Stimulated activated naive CD8-positive, alpha-beta T cell treated with anti-CD3 and anti-CD28 coated beads, Interleukin-15, Interleukin-2, amounts not matched to agents 100 U/mL and 50 U/mL, for 24 hours (primary cell): ENCODE measurements at places on chromosomes 2 and 18.
A peak's percentile ranks its signal among the peaks of the same experiment; 100 is the strongest.

DNA sequence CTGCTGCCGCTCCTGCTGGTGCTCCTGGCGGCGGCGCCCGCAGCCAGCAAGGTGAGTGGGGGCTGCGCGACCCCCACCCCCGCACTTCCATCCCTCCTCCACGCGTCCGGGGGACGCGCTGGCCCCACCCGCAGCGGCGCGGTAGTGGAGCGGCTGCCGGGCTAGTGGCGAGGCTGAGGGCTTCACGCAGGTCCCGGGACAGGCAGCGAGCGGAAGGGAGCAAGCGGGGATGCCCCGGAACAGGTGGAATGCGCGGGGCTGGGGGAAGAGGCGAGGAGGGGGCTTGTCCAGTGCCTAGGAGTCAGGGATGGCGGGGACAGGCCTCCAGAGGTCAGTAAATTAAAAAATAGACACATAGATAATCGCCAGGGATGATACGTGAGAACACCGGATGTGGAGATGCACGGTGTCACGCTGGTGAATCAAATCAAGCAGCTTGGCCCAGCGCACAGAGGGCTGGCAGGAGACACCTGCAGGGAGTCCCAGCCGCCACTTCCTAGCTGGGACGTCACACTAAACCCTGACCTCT lies 403 bp downstream of the COL4A3 start:
- DNase-seq: peak; percentile 14

DNA sequence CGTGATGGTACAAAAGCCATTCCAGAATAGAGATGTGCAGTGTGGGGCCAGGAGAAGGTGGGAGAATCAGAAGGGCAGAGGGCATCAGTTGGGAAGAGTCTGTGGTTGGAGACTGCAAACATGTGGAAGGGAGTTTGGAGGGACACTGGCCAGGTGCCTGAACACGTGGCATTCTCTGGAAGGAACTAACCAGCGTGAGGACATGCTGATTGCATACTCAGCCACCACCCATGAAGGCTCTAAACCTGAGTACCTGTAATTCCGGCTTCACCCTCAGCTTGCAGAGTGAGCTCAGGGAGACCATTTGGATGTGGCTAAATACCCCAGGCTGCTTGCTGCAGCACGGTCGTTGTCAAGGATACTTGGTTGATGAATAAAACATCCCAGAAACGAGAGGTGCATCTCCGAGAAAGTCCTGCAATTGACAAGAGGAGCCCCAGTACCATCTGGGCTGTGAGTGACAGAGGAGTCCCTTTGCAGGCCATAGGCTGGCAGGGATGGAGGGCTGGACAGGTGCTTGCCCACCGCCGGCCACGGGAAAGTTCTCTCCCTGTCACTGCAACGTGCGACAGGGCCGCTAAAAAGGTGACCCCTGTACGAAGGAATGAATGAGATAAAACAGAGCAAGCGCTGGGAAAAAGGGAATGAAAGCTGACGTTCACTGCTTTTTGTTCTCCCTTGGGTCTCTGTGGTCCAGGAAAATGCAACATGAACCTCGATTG lies 5.0 kb downstream of the ACKR3 start:
- no peak for DNase-seq

- DNase-seq: no peak
Observed at GRCh38 chr2:104758199-104758620, 95.7 kb upstream of the POU3F3 start.

DNA sequence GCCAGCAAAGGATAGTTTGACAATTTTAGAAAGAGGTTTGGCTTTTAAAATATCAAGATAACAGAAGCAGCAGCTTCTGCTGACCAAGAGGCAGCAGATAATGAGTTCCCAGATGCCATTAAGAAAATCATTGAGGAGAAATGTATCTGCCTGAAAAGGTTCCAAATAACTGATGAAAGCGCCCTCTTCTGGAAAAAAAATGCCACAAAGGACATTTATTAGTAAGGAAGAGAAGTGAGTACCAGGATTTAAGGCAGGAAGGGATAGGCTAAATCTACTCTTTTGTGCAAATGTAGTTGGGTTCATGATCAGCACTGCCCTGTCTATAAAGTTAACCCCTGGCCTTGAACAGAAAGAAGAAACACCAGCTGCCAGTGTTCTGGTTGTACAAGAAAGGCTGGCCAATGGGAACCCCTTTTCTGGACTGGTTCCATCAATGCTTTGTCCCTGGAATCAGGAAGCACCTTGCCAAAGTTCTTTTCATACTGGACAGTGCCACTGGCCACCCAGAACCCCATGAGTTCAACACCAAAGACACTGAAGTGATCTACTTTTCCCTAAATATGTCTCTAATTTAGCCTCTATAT lies 40.6 kb downstream of the DHX57 start:
- no peak for DNase-seq

DNA sequence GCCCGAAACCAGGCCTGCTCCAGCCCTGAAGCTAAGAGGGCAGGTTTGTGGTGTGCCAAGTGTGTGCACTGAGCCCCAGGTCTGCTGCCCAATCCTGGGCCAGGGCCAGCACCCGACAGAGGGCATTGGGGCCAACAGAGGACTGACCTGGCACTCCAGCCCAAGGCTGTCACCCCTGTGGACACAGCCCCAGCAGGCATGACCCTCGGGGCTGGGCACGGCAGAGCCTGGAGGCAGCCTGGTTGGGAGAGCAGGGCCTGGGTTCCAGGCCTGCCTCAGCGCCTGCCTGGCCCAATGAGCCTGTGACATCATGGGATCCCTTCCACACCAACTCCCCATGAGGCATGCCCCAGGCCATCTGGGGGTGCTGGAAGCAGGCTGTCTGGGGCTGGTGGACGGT lies 10.8 kb upstream of the SNED1 start:
- DNase-seq: no peak

- DNase-seq: no peak
Observed at GRCh38 chr2:167191588-167191987, 303.3 kb downstream of the XIRP2 start.

- peak; percentile 62 for DNase-seq
Observed at GRCh38 chr2:7203056-7203467, 285.9 kb downstream of the RNF144A start.

- peak; percentile 31 for DNase-seq
Observed at GRCh38 chr2:20576598-20577115, 74.2 kb downstream of the HS1BP3 start.

GRCh38 chr2:134301928-134302260 lies 48.0 kb downstream of the MGAT5 start:
- no peak for DNase-seq

GRCh38 chr2:145304501-145304900 lies 784.6 kb upstream of the ZEB2 start:
- no peak for DNase-seq

DNA sequence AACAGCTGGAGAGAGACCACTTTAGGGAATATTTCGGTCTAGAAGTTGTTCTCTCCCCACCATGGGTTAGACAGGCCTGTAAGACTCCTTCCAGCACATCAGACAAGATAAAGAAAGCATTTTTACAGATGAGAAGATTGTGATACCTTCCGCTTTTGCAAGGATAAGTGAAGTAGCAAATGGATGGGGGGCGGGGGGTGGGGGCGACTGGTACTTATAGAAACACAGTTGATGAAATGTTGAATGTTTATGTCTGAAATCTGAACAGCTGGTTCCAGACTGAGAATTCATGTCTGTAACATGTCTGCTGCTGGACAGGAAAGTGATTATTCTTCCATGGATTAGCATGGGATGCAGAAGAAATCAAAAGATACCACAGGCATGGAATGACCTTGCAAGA lies 90.5 kb upstream of the FN1 start:
- no peak for DNase-seq

DNA sequence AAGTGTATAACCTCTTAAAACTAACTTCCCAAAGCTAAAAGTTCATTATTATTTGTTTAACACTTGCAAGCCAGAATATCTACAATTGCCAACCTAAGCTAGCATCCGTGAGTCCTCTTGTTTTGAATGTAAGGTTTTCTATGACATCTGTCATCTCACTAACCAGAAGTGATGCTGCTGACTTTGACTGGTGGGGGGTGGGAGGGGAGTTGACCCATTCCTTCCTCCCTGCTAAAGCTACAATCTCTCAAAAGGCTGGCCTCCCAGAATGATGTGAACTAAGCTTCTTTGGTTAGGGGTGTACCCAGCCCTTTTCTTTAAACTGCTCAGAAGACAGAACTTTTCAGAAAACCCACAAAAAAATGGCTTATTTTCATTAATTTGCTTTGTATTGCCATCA lies 280.6 kb downstream of the ZEB2 start:
- DNase-seq: no peak

DNA sequence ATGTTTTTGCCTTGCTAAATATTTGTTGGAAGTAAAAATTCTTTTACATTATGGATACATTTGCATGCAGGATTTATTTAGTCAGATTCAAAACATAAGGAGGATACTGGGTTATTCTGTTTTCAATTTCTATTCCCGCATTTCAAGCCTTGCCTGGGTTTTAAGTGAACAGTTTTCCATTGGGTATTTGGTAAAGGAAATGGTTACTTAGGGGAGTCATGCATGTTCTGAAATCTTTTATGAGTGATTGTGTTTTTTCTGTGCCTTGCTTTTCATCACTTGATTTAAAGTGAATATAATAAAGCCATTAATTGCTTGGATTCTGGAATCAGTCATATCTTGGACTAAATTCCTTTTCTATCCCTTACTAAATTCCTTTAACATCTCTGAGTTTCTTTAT lies 12.0 kb upstream of the SP9 start:
- no peak for DNase-seq

- no peak for DNase-seq
Observed at GRCh38 chr2:109690822-109691541, 76.8 kb downstream of the SOWAHC start.

DNA sequence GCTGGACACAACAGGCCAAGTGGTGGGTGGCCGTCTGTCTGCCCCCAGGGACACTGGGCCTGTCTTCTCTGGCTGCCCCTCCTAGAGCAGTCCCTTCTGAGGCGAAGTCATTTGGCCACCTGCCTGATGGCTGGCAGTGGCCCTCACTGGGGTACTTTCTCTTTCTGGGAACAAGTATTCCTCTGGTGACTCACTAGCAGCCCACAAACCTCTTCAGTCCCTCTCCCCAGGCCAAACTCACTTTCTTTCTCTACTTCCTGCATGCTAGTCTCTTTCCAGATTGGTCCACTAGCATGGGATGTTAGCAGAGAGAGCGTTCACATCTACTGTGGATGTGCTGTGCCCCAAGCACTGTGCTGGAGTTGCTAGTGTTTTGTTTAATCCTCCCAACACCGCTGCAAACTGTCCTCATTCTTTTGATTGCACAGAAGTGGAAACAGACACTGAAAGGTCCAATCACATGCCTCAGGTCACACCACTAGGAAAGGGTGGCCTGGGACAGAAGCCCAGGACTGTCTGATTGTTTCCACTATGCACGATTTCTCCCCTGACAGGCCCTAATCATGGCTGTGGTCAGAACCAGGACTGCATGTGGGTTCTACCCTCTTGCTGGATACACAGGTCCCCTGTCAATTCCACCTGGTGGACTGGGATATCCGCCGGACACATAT lies 5.2 kb downstream of the DYSF start:
- no peak for DNase-seq

DNA sequence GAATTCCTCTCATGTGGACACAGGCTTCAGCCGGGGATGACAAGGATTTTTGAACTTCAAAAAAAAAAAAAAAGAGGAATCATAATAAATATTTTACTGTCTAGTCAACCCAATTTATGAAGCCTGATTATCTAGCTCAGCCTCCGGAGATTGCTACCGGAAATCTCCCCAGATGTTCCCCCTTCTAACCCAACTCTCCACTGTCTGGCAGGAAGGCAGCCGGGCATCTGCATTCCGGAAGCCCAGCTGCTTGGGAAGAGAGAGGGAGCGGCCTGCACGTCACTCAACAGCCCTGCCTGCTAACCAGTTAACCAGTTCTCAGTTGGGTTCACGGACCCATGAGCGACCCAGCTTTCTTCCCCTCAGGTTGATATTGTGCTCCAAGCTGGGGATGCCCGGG lies 87.2 kb upstream of the POU3F3 start:
- DNase-seq: no peak

DNA sequence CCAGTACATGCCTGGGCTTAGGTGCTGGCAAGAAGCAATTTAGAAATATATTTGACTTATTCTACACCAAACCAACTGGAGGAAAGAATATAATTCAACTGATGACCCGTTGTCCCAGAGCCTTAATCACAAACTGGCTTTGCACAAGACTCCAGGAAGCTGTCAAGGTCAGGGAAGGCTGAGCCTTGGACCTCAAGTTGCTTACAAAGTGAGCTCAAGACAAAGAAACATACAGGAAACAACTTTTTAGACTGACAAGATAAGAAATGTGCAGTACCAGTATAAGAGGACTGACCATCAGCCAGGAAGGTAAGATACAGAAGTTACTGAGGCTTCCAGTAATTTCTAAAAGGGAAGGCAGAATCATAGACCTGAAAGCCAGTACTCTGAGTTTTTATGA lies 35.0 kb upstream of the GPR55 start:
- no peak for DNase-seq

DNA sequence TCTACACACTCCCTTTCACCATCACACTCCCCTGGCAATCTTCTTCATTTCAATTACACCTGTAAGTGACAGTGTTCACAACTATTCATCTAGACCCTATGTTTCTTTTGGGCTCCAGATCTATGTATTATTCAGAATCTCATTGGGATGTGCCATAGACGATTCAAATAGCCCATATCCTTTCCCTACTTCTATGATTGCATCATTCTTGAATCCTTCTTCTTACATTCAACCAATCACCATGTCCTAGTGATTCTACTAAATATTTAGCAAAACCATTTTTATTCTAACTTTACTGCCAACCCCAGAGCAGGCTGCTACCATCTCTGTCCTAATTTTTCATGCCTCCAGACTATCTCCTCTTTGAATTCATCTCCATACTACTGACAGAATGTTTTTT lies 106.4 kb downstream of the TDRD15 start:
- DNase-seq: no peak

DNA sequence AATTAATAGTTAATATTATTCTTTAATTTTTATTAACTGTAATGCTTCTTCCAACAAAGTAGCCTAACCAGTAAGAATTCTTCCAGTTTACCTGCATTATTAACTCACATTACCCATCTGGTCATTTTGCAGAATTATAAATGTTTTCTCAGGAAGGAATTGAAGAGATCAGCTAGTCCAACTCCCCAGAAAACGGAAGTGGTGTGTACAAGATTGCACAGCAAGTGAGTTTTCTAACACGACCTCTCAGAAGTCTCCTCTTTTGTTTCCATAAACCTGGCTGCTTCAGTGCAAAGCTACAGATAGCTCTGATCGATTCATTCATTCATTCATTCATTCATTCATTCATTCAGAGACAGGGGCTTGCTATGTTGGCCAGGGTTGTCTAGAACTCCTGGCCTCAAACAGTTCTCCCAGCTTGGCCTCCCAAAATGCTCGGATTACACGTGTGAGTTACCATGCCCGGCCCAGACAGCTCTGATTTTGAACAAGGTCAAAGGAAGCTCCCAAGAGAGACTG lies 128.8 kb upstream of the REV1 start:
- no peak for DNase-seq

DNA sequence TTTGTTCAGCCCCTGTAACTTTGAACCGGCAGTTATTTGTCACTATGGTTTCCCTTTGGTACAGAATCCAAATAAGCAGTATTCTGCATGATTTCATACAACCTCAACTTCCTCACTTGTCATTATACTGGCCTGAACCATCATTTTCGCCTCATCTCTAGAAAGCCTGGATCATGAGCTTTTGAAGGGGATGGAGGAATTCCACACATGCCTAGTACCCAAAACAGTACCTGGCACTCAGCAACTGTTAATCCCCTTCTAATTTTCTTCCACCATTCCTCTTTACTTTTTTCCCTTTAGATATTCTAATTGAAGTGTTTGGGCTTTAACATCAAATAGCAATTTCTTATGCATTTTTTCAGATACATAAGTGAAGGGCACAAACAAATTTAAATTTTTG lies 1574.4 kb upstream of the NXPH2 start:
- DNase-seq: no peak
